IMR-90 (cell line): ENCODE measurements at places on chromosomes 12 and 14.

DNA sequence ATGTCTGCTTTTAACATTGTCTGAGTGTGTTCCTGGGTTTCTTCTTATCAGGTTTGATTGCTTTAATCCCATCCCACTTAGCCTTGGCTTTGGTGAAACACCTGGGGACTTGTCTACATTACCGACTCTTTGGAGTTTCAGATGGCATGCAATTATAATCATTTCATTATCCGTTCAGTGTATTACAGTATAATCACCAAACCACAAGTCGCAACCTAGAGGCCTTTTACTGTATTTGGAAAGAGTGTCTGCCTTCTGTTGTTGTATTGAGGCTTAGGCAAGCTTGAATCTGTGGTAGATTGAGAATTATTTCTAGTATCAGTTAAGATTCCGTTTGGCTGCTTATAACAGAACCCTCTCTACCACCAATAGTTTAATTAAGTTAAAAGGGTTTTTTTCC is 103.9 kb downstream of the TGFB3 start:
- DNase-seq: no peak

DNA sequence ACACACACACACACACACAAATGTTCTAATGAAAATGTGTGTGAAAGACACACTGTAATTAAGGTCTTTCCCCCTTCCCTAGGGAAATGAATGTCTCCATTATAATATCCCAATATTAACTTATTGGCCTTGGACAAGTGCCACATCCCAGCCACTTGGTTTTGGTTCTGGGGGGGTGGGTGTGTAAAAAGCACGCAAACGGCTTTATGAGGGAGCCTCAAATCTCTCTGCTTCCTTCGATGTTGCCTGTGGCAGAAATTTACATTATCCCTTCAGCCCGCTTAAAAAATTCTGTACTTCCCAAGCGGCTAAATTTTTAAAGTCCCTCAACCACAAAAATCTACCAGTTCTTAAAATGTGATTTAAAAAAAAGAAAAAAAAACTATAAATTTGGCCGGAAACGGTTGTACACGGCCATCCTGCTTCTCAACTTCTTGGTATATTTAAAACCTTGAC is 432 bp downstream of the C14orf93 start:
- no peak for DNase-seq

GRCh38 chr12:29992366-29992765 is 208.6 kb upstream of the TMTC1 start:
- DNase-seq: no peak

- DNase-seq: no peak
Measured at GRCh38 chr12:20778969-20779368, 31.5 kb upstream of the SLCO1B3 start.

DNA sequence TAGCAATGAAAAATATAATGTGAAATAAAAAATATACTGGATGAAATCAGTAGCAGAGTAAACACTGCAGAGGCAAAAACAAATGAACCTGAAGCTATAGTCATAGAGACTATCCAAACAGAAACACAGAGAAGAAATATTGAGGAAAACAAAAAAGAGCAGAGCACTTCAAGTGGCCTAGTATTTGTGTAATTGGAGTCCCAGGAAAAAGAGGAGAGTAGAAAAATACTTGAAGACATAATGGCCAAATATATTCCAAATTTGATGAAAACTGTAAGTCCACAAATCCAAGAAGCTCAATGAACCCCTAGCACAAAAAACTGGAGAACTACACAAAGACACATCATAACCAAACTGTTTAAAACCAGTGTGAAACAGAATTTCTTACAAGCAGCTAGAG is 37.2 kb upstream of the CTDSP2 start:
- DNase-seq: no peak

DNA sequence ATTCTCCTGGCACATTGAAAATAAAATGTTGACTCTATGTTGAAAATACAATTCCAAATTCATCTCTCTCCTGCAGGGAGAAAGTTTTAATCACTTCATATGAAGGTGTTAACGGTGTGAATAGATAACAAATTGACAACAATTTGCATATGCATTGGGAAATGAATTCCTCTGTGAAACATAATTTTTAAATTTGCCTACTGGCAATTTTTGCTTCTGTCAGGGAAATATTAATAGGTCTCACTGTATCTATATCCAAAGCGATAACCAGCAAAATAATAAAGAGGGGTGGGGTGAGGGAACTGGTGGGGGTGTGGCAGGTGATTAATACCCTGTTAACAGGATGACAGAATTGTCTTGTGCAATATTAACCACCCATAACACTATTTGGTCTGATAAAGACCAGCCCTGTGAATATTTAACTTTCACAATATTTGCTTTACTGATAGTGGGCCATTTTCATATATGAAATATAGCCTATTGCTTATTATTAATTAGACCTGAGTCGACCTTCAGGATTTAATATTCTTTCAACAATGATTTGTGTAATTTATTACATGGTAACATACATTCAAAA is 239.0 kb upstream of the SSTR1 start:
- no peak for DNase-seq
